ENCODE measurements at places on chromosomes 16 and 17. TPM values are rescaled to one million over a fixed set of nuclear protein-coding genes. Genes with fewer than 3 reads are reported as not detected.
A peak's percentile ranks its signal among the peaks of the same experiment; 100 is the strongest.

MYH2 gene
- total RNA-seq, result 0.05 TPM

GLP2R gene
- not detected for total RNA-seq

- H3K27ac ChIP-seq, result peak overlapping the region; percentile 37
- H3K27me3 ChIP-seq, result no peaks in the 10 kb centered on the region
- DNase-seq, result no peak
- peaks cover 20% of the 10 kb centered on the region for H3K4me1 ChIP-seq
- no peak overlapping the region for H3K4me3 ChIP-seq
Observed at GRCh38 chr17:811051-811784, 29.1 kb downstream of the MRM3 start.

DNA sequence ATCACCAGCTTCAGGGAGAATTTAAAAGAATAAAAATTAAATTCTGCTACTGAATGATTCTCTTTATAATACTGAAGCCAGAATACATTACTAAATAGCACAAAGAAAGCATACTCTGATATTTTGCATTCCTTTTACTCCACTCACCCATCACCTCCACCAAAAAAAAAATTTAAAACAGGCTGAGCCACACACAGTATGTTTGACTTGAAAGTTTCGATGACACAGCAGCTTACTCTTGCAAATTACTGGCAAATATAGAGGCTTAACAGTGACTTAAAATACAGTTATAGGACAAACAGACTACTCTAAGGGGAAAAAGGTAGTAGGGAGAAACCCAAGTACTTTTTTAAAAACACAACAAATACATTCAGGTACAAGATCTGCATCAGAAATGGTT, 39.2 kb downstream of the GPATCH8 start:
- peaks cover 2% of the 10 kb centered on the region for H3K36me3 ChIP-seq
- peaks cover 13% of the 10 kb centered on the region for H3K4me1 ChIP-seq

CCDC154 gene
- 1.9 TPM for total RNA-seq

MT1F gene
- 2.4 TPM for total RNA-seq

WNT9B gene
- total RNA-seq, result not detected

DNA sequence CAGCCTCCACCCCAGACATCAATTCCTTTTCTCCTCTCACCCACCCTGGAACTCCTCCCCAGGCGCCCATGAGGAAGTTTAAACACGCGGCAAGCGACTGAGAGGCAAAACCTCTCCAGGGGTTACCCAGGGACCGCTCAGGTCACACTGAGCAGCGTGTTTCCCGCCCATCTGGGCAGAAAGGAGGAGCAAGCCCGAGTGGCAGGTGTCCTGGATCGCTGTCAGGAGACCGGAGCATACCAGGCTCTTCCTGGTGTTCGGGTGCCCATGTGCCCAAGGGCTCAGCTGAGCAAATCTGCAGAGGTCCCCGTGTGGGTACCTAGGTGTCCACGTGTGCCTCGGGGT, 491 bp downstream of the SLC25A19 start:
- H3K4me3 ChIP-seq, result peak overlapping the region; percentile 94
- DNase-seq, result peak; percentile 18
- H3K27me3 ChIP-seq, result peaks cover 8% of the 10 kb centered on the region
- H3K36me3 ChIP-seq, result no peaks in the 10 kb centered on the region

GRCh38 chr17:17693253-17694168, 12.3 kb downstream of the RAI1 start:
- H3K36me3 ChIP-seq, result no peaks in the 10 kb centered on the region
- H3K4me1 ChIP-seq, result peaks cover 77% of the 10 kb centered on the region
- DNase-seq, result peak; percentile 54

DNA sequence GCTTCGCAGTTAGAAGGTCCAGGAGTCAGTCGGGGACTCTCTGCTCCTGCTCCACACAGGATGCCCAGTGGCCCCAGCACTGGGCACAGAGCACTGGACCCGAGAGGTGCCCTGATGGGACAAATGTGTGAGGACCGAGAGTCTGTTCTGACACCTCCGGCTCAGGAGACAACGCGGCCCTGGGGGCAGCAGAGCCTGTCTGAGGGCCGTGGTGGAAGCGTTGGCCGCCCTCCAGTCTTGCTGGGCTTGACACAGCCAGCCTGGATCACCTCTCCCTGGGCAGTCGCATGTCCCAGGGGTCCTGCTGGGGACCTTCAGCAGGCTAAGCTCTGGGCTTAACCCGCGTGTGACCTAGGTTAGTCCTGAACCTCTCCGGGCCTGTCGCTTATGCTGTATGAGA, 23.1 kb downstream of the LGALS9 start:
- DNase-seq, result no peak
- H3K27ac ChIP-seq, result no peak overlapping the region
- H3K4me1 ChIP-seq, result no peaks in the 10 kb centered on the region
- H3K36me3 ChIP-seq, result no peaks in the 10 kb centered on the region
- peaks cover 4% of the 10 kb centered on the region for H3K27me3 ChIP-seq
- no peak overlapping the region for H3K4me3 ChIP-seq

DNA sequence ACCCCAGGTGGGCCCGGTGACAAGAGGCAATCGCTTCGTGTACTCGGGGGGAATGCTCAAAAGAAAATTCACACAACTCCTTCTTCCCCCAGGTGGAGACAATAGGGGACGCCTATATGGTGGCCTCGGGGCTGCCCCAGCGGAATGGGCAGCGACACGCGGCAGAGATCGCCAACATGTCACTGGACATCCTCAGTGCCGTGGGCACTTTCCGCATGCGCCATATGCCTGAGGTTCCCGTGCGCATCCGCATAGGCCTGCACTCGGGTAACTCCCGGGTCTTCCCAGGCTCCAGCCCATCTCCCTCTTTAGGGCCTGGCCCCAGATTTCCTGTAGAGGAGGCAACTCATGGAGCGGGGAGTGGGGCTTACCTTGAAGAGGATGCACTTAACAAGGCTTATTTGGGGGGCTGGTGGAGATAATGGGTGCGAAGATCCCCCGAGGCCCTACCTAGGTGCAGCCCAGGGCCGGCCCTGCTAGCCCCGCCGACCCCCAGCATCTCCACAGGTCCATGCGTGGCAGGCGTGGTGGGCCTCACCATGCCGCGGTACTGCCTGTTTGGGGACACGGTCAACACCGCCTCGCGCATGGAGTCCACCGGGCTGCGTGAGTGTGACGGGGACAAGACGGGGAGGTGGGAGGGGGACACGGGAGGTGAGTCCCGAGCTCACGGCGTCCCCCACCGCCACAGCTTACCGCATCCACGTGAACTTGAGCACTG, 13.0 kb downstream of the GUCY2D start:
- DNase-seq, result no peak
- H3K4me3 ChIP-seq, result no peak overlapping the region
- H3K27ac ChIP-seq, result no peak overlapping the region

MMP2 gene
- total RNA-seq, result 153 TPM

DNA sequence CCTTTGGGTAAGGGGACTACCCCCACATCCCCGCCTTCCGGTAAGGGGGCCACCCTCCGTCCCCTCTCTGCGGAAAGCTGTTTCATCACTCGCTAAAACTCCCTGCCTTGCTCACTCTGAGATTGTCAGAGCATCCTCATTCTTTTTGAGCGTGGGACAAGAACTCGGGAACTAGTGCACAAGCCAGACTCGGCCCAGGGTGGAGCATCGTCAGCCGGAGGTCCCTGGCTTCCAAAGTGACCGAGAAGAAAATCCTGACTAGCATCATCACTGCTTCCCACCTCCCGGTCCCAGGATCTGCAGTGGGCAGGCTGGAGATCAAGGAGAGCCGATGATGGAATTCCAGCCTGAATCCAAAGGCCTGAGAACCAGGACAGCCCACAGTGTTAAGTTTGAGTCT, 380.3 kb downstream of the SEC14L1 start:
- no peak overlapping the region for H3K27ac ChIP-seq
- H3K36me3 ChIP-seq, result no peaks in the 10 kb centered on the region
- DNase-seq, result no peak
- H3K4me3 ChIP-seq, result no peak overlapping the region
- H3K27me3 ChIP-seq, result no peaks in the 10 kb centered on the region
- H3K4me1 ChIP-seq, result no peaks in the 10 kb centered on the region

DNA sequence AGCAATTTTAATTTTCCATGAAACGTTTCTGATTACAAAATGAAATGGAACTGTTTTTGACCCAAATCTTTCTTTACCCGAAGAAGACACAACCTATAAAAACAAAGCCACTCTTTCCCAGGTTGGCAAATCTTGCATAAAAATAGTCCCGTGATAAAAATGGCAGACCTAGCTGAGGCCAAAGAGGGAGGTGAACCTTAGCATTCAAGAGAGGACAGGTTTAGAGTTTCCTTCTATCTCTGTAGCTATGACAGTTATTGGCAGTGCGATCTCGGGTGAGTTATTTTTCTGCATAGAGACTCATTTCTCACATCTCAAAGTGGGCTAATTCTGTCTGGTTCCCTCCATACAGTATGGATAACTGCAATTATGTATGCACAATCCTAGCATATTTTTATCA, 241.4 kb downstream of the MAP2K6 start:
- H3K27me3 ChIP-seq, result no peaks in the 10 kb centered on the region
- H3K27ac ChIP-seq, result no peak overlapping the region
- no peak overlapping the region for H3K4me3 ChIP-seq
- peaks cover 3% of the 10 kb centered on the region for H3K36me3 ChIP-seq
- DNase-seq, result no peak
- no peaks in the 10 kb centered on the region for H3K4me1 ChIP-seq

CORO1A gene
- 25.2 TPM for total RNA-seq

RUNDC3A gene
- total RNA-seq, result 8.7 TPM

- no peaks in the 10 kb centered on the region for H3K4me1 ChIP-seq
- no peak overlapping the region for H3K27ac ChIP-seq
- no peaks in the 10 kb centered on the region for H3K27me3 ChIP-seq
- no peak for DNase-seq
Observed at GRCh38 chr17:53996131-53996530, 173.4 kb downstream of the KIF2B start.

ZFHX3 gene
- 40.1 TPM for total RNA-seq

GRCh38 chr17:37358098-37358829, 17.5 kb upstream of the C17orf78 start:
- H3K4me3 ChIP-seq, result peak overlapping the region; percentile 98
- DNase-seq, result peak; percentile 59
- H3K27ac ChIP-seq, result peak overlapping the region; percentile 96
- H3K36me3 ChIP-seq, result peaks cover 11% of the 10 kb centered on the region
- H3K27me3 ChIP-seq, result no peaks in the 10 kb centered on the region
- peaks cover 50% of the 10 kb centered on the region for H3K4me1 ChIP-seq

- no peaks in the 10 kb centered on the region for H3K36me3 ChIP-seq
- no peak for DNase-seq
- peaks cover 3% of the 10 kb centered on the region for H3K27me3 ChIP-seq
- no peak overlapping the region for H3K27ac ChIP-seq
- H3K4me1 ChIP-seq, result no peaks in the 10 kb centered on the region
Observed at GRCh38 chr16:65888201-65888600, 478.3 kb upstream of the CDH5 start.

ZFP3 gene
- total RNA-seq, result 0.11 TPM

GCGR gene
- total RNA-seq, result not detected

Measured in neural crest cell (in vitro differentiated cells).